ENCODE measurements at places on chromosomes 3 and 15.
A peak's percentile ranks its signal among the peaks of the same experiment; 100 is the strongest.

DNA sequence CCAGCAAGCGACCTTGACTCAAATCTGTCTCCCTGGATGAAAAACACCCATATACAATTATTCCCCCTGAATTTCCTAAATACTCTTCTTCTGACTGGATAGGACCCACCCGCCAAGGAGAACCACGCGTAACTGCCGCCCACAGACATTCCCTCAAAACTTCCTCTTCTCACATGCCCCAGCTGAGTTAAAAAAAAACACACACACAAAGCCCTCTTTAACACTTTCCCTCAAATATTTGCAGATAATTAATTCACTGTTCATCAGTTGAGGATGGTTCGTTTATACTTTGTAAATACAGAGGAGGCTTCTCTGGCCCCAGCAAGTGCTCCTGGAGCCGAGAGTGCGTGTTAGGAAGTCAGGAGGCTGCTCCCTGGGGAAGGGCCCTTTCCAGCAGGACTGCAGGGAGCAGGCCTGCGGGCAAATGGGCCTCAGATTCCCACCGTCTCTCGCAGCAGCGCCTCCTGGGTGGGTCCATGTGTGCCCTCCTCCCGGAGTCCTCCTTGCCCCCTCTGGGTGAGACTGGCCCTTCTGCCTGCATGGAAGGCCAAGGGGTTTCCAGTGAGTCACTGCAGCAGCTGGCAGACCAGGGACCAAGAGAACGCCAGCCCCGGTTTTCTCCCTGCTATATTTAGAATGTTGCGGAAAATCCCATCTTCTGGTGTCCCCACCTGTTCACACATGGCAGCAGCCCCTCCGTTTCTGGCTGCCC is 46.8 kb downstream of the MGLL start:
- ATAC-seq: no peak

- no peak for ATAC-seq
Observed at GRCh38 chr3:53188136-53188685, 27.2 kb downstream of the PRKCD start.

GRCh38 chr15:85723960-85724945 is 70.5 kb downstream of the KLHL25 start:
- peak; percentile 86 for ATAC-seq

- ATAC-seq: no peak
Observed at GRCh38 chr3:37726525-37727290, 135.0 kb upstream of the CTDSPL start.

DNA sequence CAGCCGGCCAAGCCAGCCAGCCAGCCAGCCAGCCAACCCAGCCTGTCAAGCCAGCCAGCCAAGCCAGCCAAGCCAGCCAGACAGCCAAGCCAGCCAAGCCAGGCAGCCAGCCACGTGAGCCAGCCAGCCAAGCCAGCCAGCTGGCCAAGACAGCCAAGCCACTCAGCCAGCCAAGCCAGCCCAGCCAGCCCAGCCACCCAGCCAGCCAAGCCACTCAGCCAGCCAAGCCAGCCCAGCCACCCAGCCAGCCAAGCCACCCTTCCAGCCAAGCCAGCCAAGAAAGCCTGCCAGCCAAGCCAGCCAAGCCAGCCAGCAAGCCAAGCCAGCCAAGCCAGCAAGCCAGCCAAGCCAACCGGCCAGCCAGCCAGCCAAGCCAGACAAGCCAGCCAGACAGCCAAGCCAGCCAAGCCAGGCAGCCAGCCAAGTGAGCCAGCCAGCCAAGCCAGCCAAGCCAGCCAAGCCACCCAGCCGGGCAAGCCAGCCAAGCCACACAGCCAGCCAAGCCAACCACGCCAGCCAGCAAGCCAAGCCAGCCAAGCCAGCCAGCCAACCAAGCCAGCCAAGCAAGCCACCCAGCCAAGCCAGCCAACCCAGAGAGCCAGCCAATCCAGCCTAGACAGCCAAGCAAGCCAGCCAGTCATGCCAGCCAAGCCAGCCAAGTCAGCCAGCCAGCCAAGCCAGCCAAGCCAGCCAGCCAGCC is 199.5 kb downstream of the GOLGA6L6 start:
- ATAC-seq: no peak

DNA sequence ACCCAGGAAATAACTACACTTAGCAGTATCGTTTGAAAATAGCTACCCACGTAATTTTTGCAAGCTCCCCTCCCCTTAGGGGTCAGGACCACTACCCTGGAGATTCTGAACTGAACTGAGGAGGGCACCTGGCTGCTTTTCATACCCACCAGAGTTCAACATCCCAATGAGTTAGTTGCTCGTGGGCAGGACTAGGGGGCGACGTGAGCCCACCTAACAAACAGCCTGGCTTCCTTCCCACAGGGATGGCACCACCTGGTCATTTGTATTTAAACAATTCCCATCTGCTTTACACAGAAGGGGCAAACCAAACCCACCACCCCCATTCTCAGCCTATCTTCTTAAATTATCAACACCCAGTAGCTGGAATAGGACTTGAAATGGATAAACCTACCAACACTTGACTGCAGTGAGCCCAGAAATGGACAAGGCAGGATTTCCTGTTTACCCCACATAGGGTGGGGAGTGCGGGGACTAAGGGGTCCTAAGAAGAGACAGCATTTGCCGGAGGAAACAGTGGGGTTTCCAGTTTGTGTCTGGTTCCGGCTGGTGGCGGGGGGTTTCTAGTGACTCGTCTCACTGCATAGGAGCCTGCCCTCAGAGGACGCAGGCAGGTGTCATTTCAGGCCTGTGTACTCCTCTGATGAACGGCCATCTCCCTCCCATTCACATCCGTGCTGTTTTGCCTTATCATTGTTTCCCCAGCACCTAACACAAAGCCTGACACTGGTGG is 11.6 kb upstream of the VGLL4 start:
- ATAC-seq: no peak

DNA sequence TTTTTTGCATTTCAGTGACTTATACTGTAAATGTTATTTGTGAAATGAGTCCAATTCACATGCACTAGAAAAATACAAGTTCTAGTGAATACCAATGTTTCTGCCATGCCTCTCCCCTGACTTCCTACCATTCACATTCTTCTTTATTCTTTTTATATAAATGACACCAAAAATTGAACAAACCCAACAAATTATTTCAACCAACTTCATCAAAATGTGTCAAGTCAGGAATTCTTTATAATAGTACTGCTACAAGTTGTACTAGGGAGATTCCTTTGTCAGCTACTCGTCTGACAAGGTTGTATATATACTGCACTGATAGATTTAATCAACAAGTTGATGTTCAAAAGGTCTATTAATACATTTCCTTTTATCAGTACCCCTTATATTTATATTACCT is 3.0 kb downstream of the TBL1XR1 start:
- no peak for ATAC-seq

- no peak for ATAC-seq
Observed at GRCh38 chr3:125104639-125105038, 48.8 kb upstream of the HEG1 start.

- ATAC-seq: no peak
Observed at GRCh38 chr15:63531586-63531985, 27.2 kb downstream of the USP3 start.

GRCh38 chr3:113105966-113106660 is 105.2 kb upstream of the BOC start:
- no peak for ATAC-seq

DNA sequence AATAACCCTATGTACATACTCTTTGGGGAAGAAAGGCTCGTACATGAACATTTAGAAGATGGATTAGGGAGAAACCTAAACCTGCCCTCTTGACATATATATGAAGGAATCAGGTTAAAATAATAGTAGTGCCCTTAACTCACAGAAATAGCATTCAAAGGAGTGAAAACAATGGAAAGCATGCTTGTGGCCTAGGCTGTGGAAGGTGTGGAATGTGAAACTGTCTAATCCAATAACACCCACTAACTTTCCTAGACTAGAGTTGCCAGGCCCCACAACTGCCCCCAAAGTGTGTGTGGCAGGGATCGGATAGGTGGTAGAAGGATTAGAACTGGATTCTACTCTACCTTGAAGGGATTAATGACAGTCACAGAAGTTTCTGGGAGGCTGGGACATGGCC is 317.4 kb upstream of the LRRFIP2 start:
- ATAC-seq: no peak

DNA sequence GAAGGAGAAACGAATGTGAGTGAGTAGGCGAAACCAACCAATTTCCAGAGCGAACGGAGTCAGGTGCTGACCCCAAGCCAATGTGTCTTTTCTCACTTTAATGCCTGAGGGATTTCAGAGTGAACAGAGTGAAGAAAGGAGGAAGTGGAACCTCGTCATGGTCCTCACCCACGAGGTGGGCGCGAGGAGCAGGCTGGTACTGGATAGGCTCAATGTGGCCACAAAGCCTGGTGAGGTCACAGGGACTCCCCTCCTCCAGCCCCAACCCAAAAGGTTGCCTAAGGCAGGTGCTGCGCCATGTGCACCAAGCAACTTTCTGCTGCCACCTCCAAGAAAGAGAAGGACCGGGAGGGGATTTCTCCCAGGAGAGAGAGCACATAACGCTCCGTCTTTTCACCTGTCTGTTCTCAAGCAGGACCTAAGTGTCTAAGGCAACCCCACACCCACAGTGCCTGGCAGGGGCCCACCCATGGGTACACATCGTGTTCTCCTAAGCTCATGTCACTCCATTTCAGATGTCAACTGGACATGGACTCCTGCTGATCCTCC is 3.8 kb downstream of the NRROS start:
- ATAC-seq: peak; percentile 25

GRCh38 chr3:64082411-64082810 is 59.1 kb upstream of the PSMD6 start:
- ATAC-seq: no peak

DNA sequence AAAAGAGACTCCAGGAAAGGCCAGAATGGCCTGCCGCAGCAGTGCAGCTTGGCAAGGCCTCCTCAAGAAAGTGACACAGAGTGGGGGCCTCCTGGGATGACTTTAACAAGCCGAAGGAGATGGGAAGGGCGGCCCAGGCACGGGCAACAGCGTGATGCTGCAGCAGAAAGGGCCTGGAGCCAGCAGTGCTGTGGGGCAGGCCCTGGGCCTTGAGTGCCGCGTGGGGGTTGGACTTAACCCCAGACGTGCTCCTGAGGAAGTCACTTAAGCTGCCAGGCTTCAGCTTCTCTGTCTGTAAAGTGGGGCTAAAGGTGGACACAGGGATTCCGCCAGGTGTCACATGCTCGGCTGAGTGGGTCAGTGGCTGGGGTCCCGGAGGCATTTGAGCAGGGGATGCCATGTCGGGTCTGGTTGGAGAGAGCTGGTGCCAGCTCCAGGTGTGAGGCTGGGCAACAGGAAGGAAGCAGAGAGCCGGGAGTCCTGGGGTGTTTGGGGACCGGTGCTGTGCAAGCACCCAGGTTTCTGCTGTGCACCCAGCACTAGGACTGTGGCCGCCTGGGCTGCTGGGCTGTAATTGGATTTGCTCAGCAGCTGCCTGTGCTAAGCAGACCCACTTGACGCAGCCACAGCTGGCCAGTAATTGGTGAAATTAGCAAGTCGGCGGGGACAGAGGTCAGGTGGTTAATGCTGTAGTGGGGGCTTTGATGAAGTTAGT is 7.8 kb downstream of the DNAJB8 start:
- ATAC-seq: no peak

GRCh38 chr3:36372534-36372935 is 7.8 kb upstream of the STAC start:
- no peak for ATAC-seq

DNA sequence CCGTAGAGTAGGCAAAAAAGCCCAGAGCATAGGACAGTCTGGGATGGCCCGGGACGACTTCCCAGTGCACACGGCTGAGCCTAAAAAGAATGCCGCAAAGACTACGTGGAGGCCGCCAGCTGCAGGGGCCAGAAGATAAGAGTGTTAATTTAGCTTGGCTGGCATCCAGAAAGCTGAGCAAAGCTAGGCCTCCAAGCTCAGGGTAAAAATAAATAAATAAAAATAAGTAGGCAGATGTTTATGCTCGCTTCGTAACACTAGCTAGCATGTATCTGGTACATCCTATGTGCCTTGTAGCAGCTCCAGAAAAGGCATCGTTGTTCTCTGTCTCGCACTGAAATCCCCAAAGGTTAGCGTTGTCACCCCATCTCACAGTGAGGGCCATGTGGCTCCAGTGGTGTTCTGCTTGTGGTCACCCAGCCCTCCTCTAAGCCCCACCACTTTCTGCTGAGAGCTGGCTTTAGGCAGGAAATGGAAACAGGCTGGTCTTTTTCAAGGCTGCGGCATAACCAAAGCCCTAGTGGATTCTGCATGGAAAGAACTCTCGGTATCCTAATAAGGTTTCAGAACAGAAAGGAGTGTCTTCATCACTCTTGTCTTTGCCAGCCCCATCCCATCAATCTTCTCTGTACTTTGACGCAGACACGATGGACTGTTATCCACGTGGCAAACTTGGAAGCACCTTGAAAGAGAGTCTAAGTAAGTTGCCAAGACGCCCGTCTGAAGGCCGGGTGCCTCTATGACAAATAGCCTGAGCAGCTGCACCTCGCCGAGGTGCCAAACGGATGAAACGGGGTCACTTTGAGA is 58.1 kb upstream of the MEF2A start:
- ATAC-seq: no peak

- no peak for ATAC-seq
Observed at GRCh38 chr3:71672807-71673206, 52.4 kb downstream of the EIF4E3 start.

GRCh38 chr3:179166561-179167201 is 18.5 kb downstream of the PIK3CA start:
- no peak for ATAC-seq

- no peak for ATAC-seq
Observed at GRCh38 chr15:50009634-50010033, 109.4 kb downstream of the ATP8B4 start.

- ATAC-seq: no peak
Observed at GRCh38 chr15:48250640-48251076, 44.6 kb downstream of the SLC12A1 start.

DNA sequence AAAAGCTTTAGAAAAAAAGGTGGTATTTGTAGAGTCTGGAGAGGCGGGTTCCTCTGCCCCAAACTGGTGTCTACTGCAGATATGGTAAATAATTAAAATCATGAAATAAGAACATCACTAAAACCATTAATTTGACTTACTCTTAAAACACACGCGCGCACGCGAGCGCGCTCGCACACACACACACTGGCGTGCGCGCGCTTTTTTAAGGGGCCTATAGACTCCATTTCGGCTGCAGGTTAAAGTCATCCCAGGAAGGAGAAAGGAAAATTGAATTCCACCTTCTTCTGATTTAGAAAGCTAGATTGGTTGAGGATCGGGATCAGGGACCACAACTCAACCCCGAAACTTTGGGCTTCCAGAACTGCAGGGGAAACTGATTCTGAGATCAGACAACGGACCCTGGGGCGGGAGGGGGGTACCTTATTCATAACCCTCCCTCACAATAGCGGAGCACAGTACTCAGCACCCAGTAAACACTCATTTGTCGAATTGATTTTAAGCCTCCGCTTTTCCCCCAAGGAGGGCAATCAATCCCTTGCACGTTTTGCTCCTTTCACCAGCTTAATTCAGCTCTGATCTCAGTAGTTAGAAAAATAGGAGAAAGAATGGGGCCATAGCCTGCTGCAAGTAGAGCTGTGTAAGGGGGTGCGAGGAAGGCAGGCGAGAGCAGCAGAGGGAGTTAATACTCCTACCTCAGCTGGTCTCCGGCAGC is 509 bp upstream of the LRRC3B start:
- ATAC-seq: no peak

DNA sequence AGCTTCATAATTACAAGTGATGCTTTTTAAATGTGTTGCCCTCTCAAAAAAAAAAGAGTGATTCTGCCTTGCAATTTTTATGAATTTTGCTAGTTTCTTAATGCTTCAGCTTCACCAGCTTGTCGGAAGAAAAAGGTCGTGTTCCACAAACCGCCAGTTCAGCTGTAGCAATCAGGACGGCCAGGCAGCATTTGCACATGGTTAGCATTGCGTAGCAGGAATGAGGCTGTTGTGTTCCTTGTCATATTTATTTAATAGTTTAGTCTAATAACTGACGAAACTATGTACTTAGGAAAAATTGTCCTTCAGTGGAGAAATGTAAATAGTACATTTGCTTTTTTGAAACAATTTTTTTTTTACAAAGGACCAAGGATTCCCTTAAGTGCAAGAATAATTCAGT is 64.9 kb upstream of the SELENOK start:
- no peak for ATAC-seq

Measured in activated T-helper 17 cell treated with anti-CD3 and anti-CD28 coated beads, Interleukin-2, amount 50 U/mL, for 72 hours (primary cell).